EH (cell line): ENCODE measurements at places on chromosomes 12 and 14.

DNA sequence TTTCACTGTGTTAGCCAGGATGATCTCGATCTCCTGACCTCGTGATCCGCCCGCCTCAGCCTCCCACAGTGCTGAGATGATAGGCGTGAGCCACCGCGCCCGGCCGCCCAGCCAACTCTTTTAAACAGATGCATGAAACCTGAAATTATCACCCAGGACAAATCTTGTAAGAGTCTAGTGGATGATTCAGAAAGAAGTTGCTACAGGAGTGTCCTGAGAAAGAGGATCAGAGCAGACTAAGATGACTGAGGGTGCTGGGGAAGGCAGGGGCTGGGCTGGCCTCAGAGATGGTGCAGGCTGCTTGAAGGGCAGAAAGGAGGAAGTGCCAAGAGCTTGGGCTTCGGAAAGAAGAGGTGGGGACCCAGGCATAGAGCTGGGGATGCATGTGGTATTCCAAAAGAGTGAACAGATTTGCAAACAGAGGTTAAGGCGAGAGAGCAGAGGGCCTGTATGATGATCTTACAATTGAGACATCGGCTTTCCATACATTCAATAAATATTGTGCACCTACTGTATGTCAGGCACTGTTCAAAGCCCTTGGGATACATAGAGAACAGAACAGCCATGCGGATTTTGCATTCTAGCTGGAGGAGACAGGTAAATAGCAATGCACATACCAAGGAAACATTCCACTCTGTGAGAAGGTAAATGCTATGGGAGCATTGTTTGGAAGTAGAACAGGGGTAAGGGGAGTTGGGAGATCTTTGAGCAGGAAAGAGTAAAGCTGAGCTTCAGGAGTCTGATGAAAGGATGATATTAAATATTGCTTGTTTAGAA lies 7.4 kb upstream of the CD9 start:
- DNase-seq: no peak

DNA sequence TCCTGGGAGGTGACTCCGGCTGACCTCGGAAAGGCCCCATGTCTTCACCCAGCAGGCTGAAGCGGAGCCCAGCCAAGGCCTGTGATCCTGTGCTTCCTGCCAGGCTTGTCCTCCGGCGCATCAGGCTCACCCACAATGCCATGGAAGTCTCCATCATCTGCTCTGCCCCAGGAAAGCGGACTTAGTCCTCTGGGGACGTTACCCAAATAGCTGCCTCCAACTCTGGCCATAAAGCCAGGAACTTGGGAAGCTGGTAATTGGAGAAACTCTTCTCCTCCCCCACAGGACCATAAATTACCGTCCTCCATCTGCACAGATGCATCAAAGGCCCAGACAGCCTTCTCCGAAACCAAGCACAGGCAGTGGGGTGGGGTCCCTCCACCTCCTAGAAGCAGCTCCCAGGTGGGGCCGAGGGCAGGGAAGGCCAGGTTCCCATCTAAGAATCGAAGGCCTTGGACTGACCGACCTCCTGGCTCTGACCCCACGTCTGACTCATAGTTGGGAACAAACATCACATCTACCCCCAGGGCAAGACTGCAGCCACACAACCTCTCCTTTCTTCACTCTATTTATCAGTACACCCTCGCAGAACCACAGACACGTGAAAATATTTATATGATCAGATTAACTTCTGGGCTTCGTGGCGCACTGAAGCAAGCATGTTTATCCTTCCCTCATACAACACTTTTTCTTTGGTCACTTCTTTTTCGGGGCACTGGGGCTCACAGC lies 56.4 kb downstream of the PITPNM2 start:
- DNase-seq: peak; percentile 94

DNA sequence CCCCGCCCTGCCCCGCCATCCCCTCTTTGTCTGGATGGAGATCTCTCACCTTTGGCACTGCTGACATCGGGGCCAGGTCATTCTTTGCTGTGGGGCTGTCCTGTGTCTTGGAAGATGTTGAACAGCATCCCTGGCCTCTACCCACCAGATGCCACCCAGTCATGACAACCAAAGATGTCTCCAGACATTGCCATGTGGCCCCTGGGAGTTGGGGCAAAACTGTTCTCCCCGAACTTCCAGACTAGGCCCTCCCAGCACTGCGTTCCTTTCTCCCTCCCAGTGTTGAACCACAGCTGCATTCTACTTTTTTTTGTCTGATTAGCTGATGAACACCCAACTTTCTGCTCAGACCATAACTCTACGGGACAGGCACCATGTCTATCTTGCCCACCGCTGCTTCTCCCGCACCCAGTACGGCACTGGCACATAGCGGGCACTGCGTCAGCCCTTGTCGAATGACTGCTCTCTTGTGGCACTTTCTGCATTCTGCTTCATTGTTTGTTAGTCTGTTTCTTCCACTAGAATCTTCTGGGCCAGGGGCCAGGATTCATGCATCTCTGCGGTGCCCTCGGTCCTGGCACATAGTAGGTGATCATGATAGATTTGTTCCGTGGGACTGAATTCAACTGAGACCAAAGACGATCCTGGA lies 13.1 kb upstream of the MYL2 start:
- DNase-seq: no peak

DNA sequence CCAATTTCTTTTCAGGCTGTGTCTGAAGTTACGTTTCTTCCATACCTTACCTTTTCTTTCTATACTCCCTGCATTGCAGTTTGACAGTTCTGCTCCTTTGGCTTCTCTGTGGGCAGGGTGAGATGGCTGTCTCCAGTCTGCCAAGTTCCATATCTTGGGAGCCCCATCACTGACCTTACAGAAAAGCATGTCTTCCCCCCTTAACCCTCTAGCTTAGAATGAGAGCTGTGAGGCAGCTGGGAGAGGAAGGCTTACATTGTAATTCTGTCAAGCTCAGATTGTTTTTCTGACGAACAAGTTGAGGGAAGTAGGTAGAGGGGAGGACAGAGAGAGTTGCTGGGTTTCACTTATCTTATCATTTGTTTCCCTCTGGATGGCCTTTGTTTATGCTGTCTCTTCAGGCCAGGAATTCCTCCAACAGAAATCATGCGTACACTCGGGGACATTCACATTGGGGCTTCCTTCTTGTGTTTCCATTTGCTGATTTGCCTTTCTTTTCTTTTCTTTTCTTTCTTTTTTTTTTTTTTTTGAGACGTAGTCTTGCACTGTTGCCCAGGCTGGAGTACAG lies 9.3 kb downstream of the DAAM1 start:
- no peak for DNase-seq

DNA sequence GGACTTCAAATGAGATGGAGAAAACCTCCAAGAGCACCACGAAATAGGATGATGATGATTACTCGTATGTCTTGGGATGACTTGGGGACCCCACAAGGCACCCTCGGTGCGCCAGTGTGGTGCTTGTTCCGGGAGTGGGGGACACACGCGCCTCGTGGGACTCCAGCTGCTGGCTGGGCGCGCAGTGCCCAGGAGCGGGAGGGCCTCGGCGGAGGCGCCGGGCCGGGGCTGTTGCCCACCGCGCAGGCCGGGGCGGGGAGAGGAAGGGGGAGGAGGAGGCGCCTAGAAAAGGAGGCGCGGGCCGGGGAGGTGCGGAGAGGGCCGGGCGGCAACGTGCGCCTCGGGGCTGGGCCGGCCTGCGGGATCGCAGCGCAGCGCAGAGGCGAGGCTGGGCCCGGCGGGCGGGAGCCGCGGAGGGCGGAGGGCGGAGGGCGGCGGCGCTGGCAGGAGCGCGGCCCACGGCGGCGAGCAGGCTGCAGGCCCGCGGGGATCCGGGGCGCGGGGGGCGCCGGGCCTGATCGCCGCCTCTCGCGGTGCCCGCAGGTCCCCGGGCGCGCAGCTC lies at the start of gene RFLNA:
TSS of gene RFLNA (plus strand) at position 314 of the 562 bp plus-strand sequence. CDS start 337 bp downstream, outside the sequence.
- no peak for DNase-seq

DNA sequence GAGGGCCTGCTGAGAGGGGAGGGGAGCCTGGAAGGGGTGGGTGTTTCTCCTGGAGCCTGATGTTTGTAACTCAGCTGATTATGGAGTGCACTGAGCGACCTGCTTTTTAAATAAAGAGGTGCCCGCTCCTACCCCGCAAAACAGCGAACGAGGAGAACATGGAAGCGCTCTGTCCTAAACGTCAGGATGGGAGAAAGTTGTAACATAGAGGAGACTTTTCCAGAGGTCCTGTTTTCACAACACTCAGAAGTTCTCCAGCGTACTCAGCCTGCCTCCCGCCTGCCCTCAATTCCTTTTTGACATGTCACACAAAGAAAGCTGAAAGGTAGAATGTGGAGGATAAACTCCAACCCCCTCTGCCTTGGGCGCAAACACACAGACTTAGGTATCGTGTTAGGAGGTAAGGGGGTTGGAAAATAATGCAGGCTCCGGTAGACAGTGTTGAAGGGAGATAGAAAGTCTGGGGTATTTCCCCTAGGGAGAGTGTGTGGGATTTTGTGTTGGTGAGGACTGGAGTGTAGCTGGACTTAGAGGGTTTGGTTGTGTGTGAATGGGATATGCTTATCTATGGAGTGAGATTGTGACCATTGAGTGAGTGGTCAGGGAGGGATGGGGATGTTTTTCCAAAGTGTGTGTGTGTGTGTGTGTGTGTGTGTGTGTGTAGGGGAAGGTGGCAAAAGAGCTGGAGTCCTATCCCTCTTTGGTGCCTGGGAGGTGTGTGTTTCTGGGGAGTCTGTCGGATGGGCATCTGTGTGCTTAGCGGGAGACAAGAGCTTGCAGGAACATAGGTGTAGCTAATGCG lies 2.1 kb downstream of the NTF3 start:
- peak; percentile 18 for DNase-seq

DNA sequence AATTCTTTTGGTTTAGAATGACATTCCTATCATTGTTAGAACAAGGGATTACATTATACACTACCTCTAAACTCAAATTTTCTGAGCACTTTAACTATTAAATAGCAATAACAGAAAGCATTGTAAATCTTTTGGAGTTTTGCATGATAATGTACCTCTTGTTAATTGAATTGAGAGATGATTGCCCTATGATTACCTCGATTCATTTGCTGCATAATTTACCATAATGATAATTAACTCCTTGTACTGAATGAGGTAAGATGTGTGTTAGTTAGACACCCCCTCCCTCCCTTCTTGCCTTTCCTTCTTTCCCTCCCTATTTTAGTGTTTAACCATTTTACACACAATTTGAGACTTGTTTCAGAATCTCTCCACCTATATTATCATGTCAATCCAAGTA lies 469.2 kb downstream of the DIO2 start:
- DNase-seq: no peak

GRCh38 chr14:54329082-54329695 lies 67.6 kb upstream of the CDKN3 start:
- DNase-seq: peak; percentile 72

- DNase-seq: no peak
These were observed 121.2 kb downstream of the KCNK10 start for GRCh38 chr14:88201851-88202250.

- DNase-seq: no peak
These were observed 137.6 kb upstream of the SSTR1 start for GRCh38 chr14:38070061-38070588.
